K562 (cell line): ENCODE measurements at places on chromosomes 16 and 17. TPM values are rescaled to one million over a fixed set of nuclear protein-coding genes. Genes with fewer than 3 reads are reported as not detected.

DNA sequence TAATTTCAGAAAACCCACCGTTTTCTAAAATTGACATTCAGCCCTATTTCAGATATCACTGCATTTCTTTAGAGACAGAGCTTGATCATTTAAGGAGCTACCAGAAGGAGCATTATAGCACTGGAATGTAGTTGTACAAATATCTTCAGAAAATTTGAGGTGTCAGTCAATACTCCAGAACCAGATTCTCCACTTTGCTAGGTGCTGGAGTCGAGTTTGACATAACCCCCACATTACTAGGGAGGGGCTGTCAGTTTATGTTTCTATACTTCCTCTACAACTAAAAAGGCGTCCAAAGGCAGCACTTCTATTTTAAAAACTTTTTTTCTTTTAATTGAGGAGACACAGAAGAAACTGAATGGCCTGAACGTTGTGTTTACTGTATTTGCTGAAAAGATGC, 892 bp upstream of the KIAA0513 start:
- no peaks in the 10 kb centered on the region; the same call in 2 of the 3 replicates for H3K36me3 ChIP-seq
- H3K4me1 ChIP-seq = peaks cover 44% of the 10 kb centered on the region
- peak overlapping the region; percentile 53; the same call in 1 of the 3 replicates for H3K27ac ChIP-seq
- H3K27me3 ChIP-seq = no peaks in the 10 kb centered on the region

- H3K4me1 ChIP-seq = peaks cover 8% of the 10 kb centered on the region
- H3K27me3 ChIP-seq = peaks cover 15% of the 10 kb centered on the region; the same call in 2 of the 3 replicates
- H3K27ac ChIP-seq = no peak overlapping the region
- no peaks in the 10 kb centered on the region for H3K36me3 ChIP-seq
- no peak for DNase-seq
- H3K4me3 ChIP-seq = no peak overlapping the region
Measured at GRCh38 chr16:3934491-3935181, 54.1 kb upstream of the CREBBP start.

- DNase-seq = peak; percentile 45
- peak overlapping the region; percentile 95 for H3K4me3 ChIP-seq
- peaks cover 26% of the 10 kb centered on the region for H3K4me1 ChIP-seq
- no peaks in the 10 kb centered on the region for H3K27me3 ChIP-seq
- 0 out of 3 replicates have a peak, but pooled peaks cover 3% of the 10 kb centered on the region for H3K36me3 ChIP-seq
Measured at GRCh38 chr16:67893743-67894399, 817 bp downstream of the PSKH1 start.

GRCh38 chr17:30398328-30399041, 19.8 kb downstream of the CPD start:
- no peak for DNase-seq
- H3K4me1 ChIP-seq = peaks cover 7% of the 10 kb centered on the region; the same call in 2 of the 3 replicates
- H3K36me3 ChIP-seq = no peaks in the 10 kb centered on the region; the same call in 2 of the 3 replicates
- H3K27ac ChIP-seq = no peak overlapping the region
- no peak overlapping the region for H3K4me3 ChIP-seq
- H3K27me3 ChIP-seq = no peaks in the 10 kb centered on the region

DNA sequence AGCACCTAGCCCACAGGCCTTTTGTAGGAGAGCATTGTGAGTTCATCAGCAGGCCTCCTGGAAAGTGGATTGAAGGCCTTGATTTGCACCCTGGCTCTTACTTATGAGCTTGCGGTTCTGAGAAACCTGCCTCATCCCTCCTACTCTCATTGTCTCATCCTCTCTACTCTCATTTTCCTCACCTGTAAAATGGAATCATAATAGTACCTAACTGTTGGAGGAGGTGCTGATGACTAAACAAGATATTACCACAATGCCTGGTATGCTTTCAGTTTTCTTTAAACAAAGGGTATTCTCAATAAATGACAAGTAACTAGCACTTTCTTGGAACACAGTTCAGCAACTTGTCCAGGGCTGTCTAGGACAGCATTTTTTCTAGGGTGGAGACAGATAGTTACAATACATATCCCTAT, 243.1 kb upstream of the MAF start:
- H3K27me3 ChIP-seq = no peaks in the 10 kb centered on the region
- H3K4me3 ChIP-seq = peak overlapping the region; percentile 14; the same call in 1 of the 2 replicates
- no peaks in the 10 kb centered on the region for H3K36me3 ChIP-seq
- peak overlapping the region; percentile 75; the same call in 1 of the 3 replicates for H3K27ac ChIP-seq

The KRT27 gene
- 0.11 TPM in 1 of 2 replicates, not detected in the other for total RNA-seq

The KRT31 gene
- total RNA-seq = not detected in 2 replicates
